Naive thymus-derived CD8-positive, alpha-beta T cell (primary cell): ENCODE measurements at places on chromosomes 1 and 21. TPM values are rescaled to one million over a fixed set of nuclear protein-coding genes. Genes with fewer than 3 reads are reported as not detected.

FAM78B gene
- 0.27 TPM for total RNA-seq

UBL4B gene
- total RNA-seq = not detected

LAX1 gene
- 25.1 TPM for total RNA-seq

BTBD8 gene
- 8.5 TPM for total RNA-seq

- DNase-seq = no peak
These were observed 91.7 kb downstream of the TTC3 start for GRCh38 chr21:37164742-37165141.

DNA sequence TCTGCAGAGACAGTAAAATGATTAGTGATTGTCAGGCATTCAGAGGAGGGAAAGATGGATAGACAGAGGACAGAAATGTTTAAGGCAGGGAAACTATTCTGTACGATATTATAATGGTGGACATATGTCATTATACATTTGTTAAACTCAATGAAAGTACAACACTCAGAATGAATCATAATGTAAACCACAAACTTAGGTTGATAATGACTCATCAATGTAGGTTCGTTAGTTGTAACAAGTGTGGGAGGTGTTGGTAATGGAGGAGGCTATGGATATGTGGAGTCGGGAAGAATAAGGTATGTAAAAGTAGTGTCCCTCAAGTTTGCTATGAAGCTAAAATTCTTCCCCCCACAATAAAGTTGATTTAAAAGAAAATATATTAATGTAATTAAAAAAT, 455.0 kb downstream of the BRINP3 start:
- no peak for DNase-seq

- no peak for DNase-seq
These were observed 5.2 kb upstream of the FAM89A start for GRCh38 chr1:231045286-231045685.

DNA sequence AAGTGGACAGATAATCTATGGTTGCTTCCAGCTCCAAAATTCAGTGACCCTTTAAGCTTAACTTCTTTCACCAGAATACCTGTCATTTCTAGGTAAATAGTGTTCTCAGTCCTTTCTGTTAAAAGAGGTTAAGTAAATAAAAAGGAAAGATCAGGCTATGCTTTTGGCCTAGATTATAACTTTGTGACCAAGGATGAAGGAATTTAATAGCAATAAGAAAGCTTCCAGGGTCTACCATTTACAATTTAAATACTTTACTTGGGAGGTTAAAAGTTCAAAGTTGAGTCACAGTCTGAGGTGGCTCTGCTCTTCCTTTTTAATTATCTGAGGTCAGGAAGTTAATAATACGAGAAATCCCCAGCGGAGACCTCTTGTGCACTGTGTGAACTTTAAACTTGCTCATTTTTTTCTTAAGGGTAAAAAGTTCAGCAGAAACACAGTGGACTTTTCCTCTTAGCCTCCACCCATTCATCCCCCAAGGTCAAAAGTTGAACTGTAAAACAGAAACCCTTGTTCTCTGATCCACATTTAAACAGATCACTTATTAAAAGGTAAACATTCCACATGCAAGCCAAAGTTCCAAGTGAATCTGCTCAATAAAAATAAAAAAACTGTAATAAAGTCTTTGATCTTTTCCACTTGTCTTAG, 187.1 kb downstream of the NRIP1 start:
- DNase-seq = no peak

DNA sequence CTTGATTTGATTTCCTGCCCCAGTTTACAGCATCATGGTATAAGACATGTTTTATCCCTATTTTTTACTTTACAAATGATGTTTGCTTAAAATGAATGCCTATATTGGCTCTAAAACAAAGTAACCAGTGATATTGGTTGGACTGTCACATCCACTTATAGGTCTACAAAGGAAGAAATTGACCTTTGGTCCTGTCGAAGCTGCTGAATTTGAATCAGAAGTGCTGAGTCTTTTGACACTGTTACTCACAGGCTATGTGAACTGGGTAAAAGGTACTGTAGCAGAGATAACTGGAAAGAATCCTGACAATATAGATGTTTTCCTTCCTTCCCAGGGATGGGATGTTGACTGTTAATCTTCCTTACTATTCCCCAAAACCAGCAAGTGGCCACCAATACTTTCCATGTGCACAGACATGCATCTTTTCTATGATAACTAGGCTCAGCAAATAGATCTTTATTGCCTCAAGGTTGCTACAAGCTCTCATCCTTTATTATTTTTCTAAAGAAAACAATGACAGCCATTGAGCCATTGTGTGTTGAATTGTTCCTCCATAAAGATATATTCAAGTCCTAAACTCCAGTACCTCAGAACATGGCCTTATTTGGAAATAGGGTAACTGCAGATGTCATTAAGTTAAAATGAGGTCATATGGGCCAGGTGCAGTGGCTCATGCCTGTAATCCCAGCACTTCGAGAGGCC, 175.9 kb upstream of the NR5A2 start:
- no peak for DNase-seq

DNA sequence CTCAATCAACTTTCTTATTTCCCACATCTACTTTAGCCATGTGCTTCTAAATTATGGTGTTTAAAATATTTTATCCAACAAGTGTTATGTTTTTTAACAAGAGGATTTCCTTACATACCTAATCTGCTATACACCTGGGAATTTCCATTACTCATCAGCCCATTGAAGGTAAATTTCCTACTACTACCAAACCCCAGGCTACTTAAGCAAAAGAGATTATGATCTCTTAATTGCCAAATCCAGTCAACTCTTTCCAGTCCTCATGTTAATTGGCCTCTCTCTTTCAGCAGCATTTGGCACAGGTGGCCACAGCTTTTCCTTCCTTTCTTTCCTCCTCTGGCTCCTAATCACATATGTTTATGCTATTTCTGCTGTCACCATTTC, 5.1 kb upstream of the C1orf162 start:
- no peak for DNase-seq

- no peak for DNase-seq
These were observed 122.6 kb downstream of the TNNI3K start for GRCh38 chr1:74357756-74358155.

DNA sequence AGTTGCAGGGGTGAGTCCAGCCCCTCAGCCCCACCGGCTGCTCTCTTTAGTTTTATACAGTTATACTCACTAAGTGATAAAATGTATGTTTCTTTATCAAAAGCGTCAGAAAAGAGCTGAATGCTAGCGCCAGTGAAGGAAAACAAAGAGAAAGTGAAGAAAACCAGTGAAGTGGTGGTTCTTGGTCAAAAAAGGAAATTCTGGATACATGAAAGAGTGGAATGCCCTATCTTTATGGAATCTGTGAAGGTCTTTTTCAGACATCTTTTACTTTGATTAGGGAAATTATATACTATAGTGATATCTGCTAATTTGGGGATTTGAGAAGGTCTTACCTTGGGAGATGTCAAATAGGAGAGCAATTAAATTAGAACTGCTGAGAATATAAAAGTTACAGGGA, 41.3 kb downstream of the GPR3 start:
- DNase-seq = no peak
